Epithelial cell of prostate (primary cell): ENCODE measurements at places on chromosomes 11 and 22.

- no peak for DNase-seq
Observed at GRCh38 chr11:119006656-119007055, 8.7 kb downstream of the CENATAC start.

DNA sequence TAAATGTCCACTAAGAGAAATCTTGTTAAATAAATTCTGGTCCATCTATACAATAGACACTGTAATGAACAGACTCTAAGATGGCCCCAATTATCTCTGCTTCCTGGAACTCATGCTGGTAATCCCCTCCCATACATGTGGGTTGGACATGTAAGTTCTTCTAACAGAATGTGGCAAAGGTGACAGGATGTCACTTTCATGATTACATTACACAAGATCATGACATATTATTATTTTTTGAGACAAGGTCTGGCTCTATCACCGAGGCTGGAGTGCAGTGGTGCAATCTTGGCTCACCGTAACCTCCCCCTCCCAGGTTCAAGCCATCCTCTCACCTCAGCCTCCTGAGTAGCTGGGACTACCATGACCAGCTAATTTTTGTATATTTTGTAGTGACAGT is 14.6 kb upstream of the NDUFC2 start:
- DNase-seq, result no peak

DNA sequence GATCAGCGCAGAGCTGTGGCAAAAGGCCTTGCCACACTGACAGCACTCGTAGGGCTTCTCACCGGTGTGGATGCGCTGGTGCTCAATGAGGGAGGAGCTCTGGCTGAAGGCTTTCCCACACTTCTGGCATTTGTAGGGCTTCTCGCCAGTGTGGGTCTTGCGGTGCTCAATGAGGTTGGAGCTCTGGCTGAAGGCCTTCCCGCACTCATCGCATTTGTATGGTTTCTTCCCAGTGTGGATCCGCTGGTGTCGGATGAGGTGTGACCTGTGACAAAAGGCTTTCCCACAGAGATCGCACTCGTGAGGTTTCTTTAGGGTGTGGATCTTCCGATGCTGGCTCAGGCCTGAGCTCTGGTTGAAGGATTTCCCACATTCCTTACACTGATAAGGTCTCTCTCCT is 6.9 kb downstream of the ZNF70 start:
- DNase-seq, result no peak

DNA sequence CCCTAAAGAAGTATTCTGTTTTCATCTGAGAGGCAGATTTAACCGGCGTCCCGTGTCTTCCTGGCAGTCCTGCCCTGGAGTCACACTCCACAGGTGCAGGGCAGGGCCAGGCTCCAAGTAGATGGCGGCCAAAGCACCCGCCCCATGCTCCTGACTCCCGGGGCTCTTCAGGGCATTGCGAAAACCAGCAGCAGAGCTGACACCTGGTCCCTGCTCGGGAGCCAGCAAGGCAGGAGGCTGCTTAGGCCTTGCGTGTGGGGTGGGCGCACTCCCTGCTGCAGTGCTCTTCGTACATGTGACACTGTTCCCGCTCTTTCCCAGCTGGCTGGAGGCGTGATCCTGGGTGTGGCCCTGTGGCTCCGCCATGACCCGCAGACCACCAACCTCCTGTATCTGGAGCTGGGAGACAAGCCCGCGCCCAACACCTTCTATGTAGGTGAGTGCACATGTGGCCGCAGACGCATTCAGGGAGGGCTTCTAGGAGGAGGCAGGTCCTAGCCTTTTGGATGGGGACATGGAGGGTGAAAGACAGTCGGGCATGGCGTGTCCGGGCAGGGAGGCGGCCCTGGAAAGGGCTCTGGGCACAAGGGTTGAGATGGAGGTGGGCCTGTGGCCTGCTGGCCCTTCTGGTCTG is 10.3 kb upstream of the TSSC4 start:
- no peak for DNase-seq

DNA sequence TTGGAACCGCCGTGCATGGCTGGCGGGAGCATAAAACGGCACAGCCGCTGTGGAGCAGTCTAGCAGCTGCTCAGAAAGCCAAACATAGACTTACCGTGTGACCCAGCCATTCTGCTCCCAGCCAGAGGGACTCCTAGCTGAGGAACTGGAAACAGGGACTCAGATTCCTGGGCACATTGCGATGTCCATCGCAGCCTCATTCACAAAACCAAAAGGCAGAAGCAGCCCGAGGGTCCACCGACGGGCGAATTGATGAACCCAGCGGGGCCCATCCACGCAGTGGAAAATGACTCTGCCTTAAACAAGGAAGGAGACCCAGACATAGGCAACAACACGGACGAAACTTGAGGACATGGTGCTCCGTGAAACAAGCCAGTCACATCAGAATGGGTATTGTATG is 5.7 kb upstream of the MUC5B start:
- DNase-seq, result no peak

- DNase-seq, result peak; percentile 58
Observed at GRCh38 chr11:95147364-95147905, 57.8 kb downstream of the ENDOD1 start.

DNA sequence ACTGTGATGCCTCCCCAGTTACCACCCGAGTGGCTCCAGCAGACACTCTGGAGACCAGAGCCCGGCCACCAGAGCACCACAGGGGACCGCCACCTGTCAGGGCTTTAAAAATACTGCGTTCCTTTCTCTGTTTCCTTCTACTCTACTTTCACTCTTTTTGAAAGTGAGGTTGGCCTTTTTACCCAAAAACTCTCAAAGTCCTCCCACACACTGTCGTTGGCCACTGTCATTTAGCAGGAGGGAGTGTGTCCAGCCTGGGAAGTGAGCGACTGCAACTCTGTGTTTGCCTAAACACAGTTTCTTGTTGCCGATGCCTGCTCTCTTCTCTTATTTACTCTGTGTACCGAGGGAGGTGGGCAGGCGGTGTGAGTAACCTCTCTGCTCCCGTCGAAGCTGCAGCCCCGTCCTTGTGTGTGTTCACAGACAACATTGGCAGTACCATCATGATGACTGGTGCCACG is 90.8 kb upstream of the CLDN5 start:
- no peak for DNase-seq

DNA sequence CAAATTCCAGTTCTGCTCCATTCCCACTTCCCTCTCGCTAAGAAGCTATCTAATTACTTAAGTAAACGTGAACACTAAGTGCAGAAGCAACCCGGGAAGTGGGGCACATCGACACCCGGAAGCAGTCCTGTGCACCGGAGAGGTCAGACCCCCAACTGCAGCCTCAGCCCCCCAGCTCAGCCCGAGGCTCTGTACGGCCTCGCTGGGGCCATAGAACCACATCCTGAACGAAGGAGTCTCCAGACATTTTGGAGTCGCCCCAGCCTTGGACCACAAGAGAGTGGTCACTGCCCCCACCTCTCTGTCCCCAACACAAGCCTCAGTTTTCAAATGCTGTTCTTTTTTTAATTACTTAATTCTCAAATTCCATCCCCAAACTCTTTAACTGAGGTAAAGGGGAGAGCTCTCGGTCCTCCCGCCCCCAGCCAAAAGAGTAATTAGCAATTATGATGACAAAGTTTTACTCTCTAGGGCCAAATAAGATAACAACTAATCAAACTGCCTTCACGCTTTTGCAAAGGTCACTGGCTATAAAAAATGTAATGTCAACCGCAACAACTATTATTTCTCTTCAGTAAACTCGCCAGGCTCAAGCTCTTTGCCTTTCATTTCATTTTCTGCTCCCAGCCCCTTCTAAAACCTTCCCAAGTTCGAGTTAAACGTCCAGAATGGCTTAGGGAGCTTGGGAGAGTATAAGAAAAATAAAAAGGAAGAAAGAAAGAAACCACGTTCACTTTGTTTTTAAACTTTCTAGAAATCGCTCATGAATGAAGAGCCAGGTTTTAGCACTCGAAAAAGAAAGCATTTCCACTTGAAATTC is 2.2 kb downstream of the PAX6 start:
- no peak for DNase-seq

DNA sequence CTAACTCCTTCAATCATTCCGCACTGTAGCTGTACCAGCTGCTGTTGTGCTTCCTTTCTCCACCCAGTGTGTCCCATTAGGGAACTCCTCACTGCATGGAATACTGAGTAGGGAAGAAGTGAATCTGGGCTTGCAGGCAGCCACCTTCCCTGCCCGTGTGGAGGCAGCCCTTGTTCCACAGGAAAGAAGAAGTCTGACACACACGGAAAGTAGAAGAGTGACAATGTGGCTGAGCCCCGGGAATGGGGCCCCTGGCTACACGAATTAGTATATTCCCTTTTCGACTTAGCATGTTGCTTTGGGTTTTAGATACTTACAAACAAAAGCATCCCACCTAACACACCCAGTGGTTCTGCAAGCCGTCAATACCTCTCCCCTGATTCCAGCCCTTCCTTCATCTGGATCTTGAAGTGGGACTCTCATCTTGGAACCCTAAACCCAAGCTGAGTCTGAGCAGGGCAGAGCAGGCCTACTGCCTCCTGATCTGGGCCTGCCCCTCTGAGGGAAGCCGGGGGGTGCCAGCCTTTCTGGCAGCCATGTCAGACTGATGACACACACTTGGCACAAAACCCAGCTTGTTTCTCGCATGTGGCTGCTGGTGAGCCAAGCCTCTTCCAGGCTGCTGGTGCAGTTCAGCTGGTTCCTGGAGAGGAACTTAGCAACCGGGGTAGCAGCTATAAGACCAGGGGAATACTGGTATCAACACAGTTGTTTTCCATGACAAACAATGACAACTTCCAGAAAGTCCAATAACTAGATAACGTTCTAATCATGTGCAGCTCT is 71.6 kb downstream of the C11orf58 start:
- DNase-seq, result peak; percentile 46

DNA sequence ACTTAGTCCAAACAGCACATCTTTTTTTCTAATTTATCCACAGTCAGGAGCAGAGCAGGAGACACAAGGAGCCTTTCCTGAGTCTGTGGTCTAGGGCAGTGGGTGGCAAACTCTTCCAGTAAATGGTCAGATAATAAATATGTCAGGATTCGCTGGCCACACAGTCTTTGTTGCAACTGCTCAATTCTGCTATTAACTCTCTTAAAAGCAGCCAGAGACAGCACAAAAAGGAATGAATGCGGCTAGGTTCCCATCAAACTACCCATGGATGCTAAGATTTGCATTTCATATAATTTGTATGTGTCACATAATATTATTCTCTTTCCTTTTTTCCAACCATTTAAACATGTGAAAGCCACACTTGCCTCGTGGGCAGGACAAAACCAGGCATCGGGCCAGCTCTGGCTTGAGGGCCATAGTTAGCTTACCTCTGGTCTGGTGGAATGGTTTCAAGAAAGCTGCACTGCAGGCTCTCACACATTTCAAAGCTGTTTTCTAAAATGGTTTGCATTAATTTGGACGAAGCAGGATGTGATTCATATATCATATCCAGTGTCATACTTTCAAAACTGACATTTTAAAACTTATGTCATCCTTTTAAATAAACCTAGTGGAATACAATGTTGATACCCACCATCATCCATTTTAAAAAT is 64.7 kb upstream of the CD5 start:
- no peak for DNase-seq

- no peak for DNase-seq
Observed at GRCh38 chr22:48431014-48431413, 1396.7 kb downstream of the BRD1 start.

DNA sequence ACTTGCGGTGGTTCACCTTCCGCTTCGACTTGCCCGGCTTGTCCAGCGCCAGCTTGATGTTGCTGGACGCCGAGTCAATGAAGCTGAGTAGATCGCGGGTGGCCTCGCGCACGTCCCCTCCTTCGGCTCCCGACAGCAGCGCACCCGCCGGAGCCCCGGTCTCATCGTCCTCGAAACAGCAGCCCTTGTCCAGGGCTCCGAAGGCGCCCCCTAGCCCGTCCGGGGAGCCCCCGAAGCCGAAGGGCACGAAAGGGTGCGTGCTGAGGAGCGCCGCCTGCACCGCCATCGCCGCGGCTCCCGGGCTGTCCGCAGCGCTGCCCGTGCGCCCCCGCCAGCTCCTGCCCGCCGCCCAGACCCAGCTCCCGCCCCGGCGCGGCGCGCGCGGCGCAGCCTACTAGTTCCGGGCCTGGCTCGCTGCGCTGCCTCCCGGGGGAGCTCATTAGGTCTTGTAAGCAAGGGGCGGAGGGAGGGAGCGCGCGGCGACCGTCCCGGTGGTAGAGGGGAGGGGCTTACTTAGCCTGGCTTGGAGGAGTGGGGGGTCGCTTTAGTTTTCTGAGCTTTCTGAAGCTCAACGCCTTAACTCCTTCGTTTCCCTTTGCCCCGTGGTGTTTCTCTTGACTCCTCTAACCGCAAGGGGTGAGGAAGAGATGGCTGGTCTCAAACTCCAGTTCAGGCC is at the start of gene FAM181B:
FAM181B (minus strand) TSS at position 421 of the 676 bp plus-strand sequence; CDS start at position 286, 135 bp downstream.
- no peak for DNase-seq

GRCh38 chr11:95338430-95338991 is 107.5 kb upstream of the SESN3 start:
- no peak for DNase-seq

GRCh38 chr22:44483878-44484277 is 14.2 kb downstream of the RTL6 start:
- no peak for DNase-seq

DNA sequence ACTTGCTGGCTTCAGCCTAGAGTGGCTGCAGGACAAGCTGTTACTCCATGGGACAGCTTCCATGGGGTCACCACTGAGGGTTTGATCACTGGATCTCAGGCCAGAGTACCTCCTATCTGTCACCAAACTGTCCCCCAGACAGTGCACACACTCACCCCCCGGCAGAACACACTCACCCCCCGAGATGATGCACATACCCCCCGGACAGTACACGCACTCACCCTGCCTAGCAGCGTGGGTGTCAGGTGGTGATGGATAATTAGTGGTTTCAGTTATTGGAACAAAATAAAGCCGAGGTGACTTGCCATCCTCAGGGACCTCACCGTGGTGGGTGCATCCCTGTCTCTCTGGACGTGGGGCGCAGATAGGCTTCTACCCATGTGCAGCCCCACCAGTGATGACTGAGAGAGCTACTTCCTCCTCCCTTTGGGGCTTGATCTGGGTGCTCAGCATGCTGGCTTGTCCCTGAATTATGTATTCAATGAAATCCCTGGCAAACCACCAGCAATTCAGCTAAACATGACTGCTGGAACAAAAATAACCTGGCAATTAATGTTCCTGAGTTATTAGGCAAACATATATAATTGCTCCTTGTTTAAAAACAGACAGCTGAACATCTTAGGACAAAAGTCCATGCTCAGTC is 18.9 kb downstream of the TANGO2 start:
- DNase-seq, result no peak
